ENCODE measurements at places on chromosomes 6 and 20. TPM values are rescaled to one million over a fixed set of nuclear protein-coding genes. Genes with fewer than 3 reads are reported as not detected.

COL11A2 gene
- total RNA-seq, result 1.7 TPM

ZBTB9 gene
- 3.0 TPM for total RNA-seq

BPIFB4 gene
- not detected for total RNA-seq

PDYN gene
- not detected for total RNA-seq

- DNase-seq, result no peak
- H3K4me1 ChIP-seq, result no peaks in the 10 kb centered on the region
- no peaks in the 10 kb centered on the region for H3K36me3 ChIP-seq
- H3K27me3 ChIP-seq, result no peaks in the 10 kb centered on the region
These were observed 34.6 kb downstream of the PRDM13 start for GRCh38 chr6:99641270-99641669.

GRCh38 chr6:45001663-45002062 is 326.5 kb upstream of the RUNX2 start:
- no peak overlapping the region for H3K4me3 ChIP-seq
- H3K27me3 ChIP-seq, result no peaks in the 10 kb centered on the region
- DNase-seq, result no peak

- DNase-seq, result no peak
- H3K36me3 ChIP-seq, result no peaks in the 10 kb centered on the region
- peaks cover 5% of the 10 kb centered on the region for H3K4me1 ChIP-seq
- no peak overlapping the region for H3K4me3 ChIP-seq
These were observed 12.4 kb upstream of the KIAA1755 start for GRCh38 chr20:38272961-38273360.

DNA sequence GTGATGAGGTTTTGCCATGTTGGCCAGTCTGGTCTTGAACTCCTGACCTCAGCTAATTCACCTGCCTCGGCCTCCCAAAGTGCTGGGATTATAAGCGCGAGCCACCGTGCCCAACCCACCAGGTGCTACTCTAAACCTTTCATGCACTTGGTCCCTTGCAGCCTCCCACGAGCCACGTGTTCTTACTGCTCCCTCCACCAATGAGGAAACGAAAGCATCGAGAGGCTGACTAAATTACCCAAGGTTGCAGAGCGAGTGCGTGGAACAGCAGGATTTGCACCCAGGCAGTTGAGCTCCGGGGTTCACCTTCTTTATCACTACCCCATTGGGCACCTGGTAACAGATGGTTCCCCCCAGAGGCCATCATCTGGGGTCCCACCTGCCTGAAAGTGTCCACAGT is 208.3 kb downstream of the LY86 start:
- no peak for DNase-seq
- no peaks in the 10 kb centered on the region for H3K27me3 ChIP-seq
- H3K4me3 ChIP-seq, result no peak overlapping the region
- H3K27ac ChIP-seq, result no peak overlapping the region
- no peaks in the 10 kb centered on the region for H3K36me3 ChIP-seq
- no peaks in the 10 kb centered on the region for H3K4me1 ChIP-seq

DNA sequence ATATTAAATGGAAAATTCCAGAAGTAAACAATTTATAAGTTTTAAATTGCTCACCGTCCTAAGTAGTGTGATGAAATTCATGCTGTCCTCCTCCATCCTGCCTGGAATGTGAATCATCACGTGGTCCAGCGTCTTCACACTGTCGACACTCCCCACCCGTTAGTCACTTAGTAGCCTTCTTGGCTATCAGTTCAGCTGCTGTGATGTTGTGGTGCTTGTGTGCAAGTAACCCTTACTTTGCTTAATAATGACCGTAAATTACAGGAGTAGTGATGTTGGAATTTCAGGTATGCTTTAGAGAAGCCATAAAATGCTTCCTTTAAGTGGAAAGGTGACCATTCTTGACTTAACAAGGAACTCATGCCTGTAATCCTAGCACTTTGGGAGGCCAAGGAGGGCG is 25.2 kb downstream of the RIOK1 start:
- H3K27me3 ChIP-seq, result no peaks in the 10 kb centered on the region
- no peak for DNase-seq
- peaks cover 7% of the 10 kb centered on the region for H3K36me3 ChIP-seq
- H3K27ac ChIP-seq, result no peak overlapping the region
- H3K4me3 ChIP-seq, result no peak overlapping the region
- no peaks in the 10 kb centered on the region for H3K4me1 ChIP-seq

GRCh38 chr20:16621435-16622141 is 48.3 kb upstream of the KIF16B start:
- no peaks in the 10 kb centered on the region for H3K36me3 ChIP-seq
- H3K27ac ChIP-seq, result no peak overlapping the region
- DNase-seq, result no peak
- H3K27me3 ChIP-seq, result no peaks in the 10 kb centered on the region
- no peak overlapping the region for H3K4me3 ChIP-seq

DNA sequence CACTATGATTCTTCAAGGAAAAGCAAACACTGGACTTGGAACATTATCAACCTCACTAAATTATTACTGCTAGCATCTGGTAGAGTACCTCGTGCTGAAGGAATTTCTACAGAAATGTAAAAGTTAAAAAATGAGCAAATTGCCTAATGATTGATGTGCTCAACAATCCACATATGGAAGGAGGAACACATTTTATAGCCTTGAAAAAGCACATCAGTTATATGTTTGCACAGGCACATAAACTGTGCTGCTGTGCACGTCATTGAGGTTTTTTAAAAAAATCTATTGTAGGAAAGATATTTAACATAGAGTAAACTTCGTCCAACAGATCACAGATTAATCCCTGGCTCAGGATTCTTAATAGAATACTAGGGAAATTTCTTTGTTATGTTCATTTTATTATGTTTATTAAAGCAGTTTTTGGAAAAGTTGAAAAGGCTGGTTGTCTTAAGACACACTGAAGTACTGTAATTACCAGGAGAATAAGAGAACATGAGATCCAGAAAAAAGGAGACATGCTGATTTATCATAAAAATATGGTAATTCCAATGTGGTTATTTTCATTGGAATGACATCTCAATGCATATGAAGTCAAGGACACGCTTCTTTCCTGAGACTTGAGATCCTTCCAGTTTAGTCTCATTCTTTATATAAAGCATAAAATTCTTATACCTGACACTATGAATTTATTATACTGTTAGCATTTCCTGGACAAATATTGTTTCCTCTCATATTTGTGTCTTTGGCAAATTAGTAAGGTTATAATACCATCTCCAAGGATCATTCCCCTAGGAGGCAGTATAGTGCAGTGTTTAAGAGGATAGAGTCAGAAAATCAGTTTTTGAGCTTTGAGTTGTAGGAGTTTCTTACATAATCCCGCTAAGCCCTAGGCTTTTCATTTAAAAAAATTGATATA is 511.1 kb downstream of the TENT5A start:
- no peak overlapping the region for H3K27ac ChIP-seq
- no peaks in the 10 kb centered on the region for H3K27me3 ChIP-seq
- H3K36me3 ChIP-seq, result no peaks in the 10 kb centered on the region
- H3K4me3 ChIP-seq, result no peak overlapping the region
- H3K4me1 ChIP-seq, result no peaks in the 10 kb centered on the region
- no peak for DNase-seq

- H3K4me1 ChIP-seq, result no peaks in the 10 kb centered on the region
- no peaks in the 10 kb centered on the region for H3K27me3 ChIP-seq
- H3K27ac ChIP-seq, result no peak overlapping the region
These were observed 551.7 kb upstream of the GJE1 start for GRCh38 chr6:141580988-141581552.

DNA sequence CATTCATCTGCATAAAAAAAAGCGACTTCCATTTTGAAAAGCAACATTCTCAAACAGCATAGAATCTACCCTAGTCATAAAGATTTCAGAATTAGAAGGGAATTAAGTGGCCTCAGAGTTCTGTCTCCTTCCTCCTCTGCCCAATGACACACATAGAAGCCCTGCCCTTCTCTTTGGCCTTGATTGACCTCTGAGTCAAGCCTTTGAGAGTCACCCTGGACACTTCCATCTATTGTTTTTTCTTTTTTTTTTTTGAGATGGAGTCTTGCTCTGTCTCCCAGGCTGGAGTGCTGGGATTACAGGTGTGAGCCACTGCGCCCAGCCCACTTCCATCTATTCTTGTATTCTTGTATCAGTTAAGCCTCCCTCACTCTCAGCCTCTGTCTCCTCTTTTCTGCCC is 44.8 kb upstream of the CTNNBL1 start:
- no peak overlapping the region for H3K27ac ChIP-seq
- H3K4me3 ChIP-seq, result no peak overlapping the region
- H3K4me1 ChIP-seq, result no peaks in the 10 kb centered on the region
- DNase-seq, result no peak

DNA sequence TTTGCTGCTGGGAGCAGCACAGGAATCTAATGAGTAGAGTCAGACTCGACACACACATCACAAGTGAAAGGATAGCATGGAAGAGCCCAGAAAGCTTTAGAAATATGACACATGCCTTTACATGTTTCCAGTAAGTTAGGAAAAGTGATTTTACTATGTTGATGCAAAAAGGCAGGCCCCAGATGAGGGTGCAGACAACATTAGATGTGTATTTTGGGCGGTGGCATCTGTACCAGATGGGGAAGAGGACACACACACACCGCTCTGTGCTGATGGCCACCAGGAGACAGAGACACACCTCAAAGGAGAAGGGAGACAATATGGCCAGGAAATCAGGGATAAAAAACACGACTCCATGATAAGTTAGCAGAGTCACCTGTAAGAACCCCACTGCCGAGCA is 625 bp downstream of the MAS1L start:
- no peaks in the 10 kb centered on the region for H3K4me1 ChIP-seq
- no peaks in the 10 kb centered on the region for H3K27me3 ChIP-seq
- no peak for DNase-seq
- H3K27ac ChIP-seq, result no peak overlapping the region
- H3K36me3 ChIP-seq, result no peaks in the 10 kb centered on the region

- H3K27me3 ChIP-seq, result no peaks in the 10 kb centered on the region
- H3K36me3 ChIP-seq, result no peaks in the 10 kb centered on the region
- H3K4me1 ChIP-seq, result no peaks in the 10 kb centered on the region
- peak; percentile 33 for DNase-seq
These were observed 1.1 kb downstream of the PCSK2 start for GRCh38 chr20:17227669-17228623.

- no peaks in the 10 kb centered on the region for H3K36me3 ChIP-seq
- H3K4me1 ChIP-seq, result no peaks in the 10 kb centered on the region
- H3K4me3 ChIP-seq, result no peak overlapping the region
- no peak for DNase-seq
- H3K27me3 ChIP-seq, result no peaks in the 10 kb centered on the region
These were observed 341.2 kb downstream of the CDKAL1 start for GRCh38 chr6:20875369-20875963.

- no peaks in the 10 kb centered on the region for H3K27me3 ChIP-seq
- no peak for DNase-seq
- H3K4me3 ChIP-seq, result no peak overlapping the region
- H3K4me1 ChIP-seq, result no peaks in the 10 kb centered on the region
- H3K36me3 ChIP-seq, result no peaks in the 10 kb centered on the region
- H3K27ac ChIP-seq, result no peak overlapping the region
These were observed 347.3 kb downstream of the DHX35 start for GRCh38 chr20:39309458-39309857.

- no peaks in the 10 kb centered on the region for H3K27me3 ChIP-seq
- DNase-seq, result no peak
- no peaks in the 10 kb centered on the region for H3K4me1 ChIP-seq
- no peak overlapping the region for H3K4me3 ChIP-seq
- no peak overlapping the region for H3K27ac ChIP-seq
These were observed 313.6 kb upstream of the SULF2 start for GRCh38 chr20:48098866-48099265.

- H3K36me3 ChIP-seq, result no peaks in the 10 kb centered on the region
- H3K4me1 ChIP-seq, result no peaks in the 10 kb centered on the region
- DNase-seq, result no peak
- no peak overlapping the region for H3K4me3 ChIP-seq
- H3K27me3 ChIP-seq, result no peaks in the 10 kb centered on the region
- H3K27ac ChIP-seq, result no peak overlapping the region
These were observed 170.7 kb downstream of the CDC5L start for GRCh38 chr6:44558024-44558831.

All from aorta (tissue), 5 donors.